ENCODE measurements at places on chromosomes 5 and 9.

- DNase-seq: peak; percentile 11
Measured at GRCh38 chr5:96259151-96259772, 173.8 kb downstream of the PCSK1 start.

- no peak for DNase-seq
Measured at GRCh38 chr5:106940301-106940846, 730.4 kb downstream of the EFNA5 start.

DNA sequence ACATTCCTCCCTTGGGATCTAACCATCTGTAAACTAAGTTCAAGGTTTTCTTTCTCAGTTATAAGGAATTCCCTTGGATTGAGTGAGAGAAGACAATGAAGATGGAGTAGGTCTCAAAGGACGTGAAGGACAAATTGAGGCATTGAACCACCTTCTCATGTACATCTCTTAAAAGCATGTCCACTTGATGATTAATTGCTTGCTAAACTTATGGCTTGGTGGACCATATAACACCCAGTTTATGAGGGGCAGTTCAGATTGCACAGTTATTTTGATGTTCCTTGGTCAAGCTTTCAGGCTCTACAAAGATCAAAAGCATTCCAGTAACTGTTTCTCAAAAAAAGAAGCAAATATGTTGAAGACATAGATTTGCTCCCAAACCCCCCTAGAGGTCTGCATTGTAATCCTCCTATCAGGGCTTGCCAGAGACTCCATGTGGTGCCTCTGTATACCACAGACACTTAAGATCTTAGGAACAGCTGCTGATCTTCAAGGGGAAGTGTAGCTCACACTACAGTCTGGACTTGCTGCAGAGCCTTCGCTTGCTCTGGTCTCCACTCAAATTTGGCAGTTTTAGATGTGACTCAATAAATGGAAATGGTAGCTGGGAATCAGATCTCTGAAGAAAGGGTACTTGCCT, 56.9 kb upstream of the ALDH1A1 start:
- DNase-seq: no peak

- DNase-seq: no peak
Measured at GRCh38 chr5:16049761-16050160, 129.8 kb downstream of the MARCHF11 start.

GRCh38 chr5:36366883-36367282, 65.2 kb upstream of the RANBP3L start:
- DNase-seq: no peak

- no peak for DNase-seq
Measured at GRCh38 chr5:112975721-112976431, 722 bp upstream of the DCP2 start.

- no peak for DNase-seq
Measured at GRCh38 chr5:120380644-120381043, 83.5 kb upstream of the PRR16 start.

DNA sequence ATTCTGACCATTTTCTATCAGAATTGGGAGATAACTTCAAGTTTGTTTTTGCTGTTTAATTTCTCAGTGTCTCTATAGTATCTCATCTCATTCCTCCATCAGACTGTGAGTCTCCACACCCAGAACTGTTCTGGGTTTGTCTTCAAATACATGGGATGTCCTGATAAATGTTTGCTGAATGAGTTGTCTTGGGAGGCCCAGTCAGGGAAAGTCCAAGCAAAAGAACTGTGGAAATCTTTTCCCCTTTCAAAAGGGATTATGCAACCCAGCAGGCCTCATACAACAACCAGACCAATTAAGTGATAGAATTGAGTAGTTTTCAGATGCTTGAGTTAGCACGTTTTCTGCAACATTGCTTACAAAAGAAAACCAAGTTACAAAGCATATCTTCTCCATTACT, 324.4 kb downstream of the BRINP1 start:
- no peak for DNase-seq

- no peak for DNase-seq
Measured at GRCh38 chr5:42812620-42813019, 928 bp upstream of the SELENOP start.

- DNase-seq: no peak
Measured at GRCh38 chr5:82285206-82285605, 7.1 kb upstream of the RPS23 start.

DNA sequence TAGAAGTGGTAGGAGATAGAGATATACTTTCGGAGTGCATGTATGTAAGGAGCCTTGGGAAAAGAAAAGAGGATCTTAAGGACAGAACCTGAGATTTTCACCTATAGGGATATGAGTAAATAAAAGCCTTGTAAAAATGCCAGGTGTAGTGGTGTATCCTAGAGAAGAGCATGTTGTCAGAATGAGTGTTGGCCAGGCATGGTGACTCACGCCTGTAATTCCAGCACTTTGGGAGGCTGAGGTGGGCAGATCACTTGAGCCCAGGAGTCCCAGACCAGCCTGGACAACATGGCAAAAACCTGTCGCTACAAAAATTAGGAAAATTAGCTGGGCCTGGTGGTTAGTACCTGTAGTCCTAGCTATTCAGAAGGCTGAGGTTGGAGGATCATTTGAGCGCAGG, 76.0 kb downstream of the IPO11 start:
- no peak for DNase-seq

- DNase-seq: no peak
Measured at GRCh38 chr5:97131921-97132320, 10.5 kb downstream of the LIX1 start.

DNA sequence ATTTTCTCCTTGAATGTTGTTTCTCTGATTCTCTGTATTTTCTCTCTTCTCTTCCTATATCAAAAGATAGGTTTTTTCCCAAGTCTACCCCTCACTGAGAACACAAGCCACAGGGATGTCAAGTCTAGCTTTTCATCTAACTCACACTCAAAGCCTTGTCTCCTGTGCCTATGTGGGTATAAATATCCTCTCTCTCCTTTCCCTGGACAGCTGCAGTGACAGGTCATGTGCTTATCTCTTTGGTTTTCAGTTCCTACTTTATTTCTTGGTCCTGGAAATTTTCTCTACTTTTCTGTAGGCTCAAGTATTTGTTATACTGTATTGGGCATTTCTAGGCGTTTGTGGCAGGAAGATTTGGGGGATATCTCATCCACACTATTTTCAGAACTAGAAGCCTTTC, 182.4 kb upstream of the MVB12B start:
- DNase-seq: no peak

DNA sequence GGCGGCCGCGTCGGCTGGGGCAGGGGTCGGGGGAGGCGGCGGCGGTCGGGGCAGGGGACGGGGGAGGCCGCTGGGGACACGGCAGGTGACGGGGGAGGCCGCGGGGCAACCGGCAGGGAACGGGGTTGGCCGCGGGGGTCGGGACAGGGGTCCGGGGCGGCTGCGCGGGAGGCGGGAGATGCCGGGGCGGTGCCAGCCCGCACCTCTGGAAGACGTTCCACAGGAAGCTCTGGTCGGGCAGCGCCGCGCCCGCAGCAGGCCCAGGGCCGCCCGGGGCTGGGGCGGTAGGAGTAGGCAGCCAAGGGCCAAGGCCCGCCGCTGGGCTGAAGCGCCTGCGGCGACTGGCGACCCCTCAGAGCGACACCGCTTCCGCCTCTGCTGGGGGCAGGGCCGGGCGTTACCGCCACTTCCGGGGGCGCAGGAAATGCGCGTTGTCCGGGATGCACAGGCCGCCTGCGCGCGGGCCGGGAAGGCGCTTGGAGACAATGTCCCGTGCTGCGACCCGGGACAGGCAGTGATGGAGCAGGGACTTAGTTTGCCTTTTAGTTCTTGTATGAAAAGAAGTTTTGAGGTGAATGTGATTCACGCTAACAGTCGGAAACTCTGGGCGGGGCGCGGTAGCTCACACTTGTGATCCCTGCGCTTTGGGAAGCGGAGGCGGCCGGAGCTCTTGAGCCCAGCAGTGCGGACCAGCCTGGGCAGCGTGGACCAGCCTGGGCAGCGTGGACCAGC, 110.0 kb upstream of the LPCAT1 start:
- DNase-seq: peak; percentile 49

GRCh38 chr9:97905228-97905627, 17.1 kb downstream of the TRMO start:
- DNase-seq: peak; percentile 65

DNA sequence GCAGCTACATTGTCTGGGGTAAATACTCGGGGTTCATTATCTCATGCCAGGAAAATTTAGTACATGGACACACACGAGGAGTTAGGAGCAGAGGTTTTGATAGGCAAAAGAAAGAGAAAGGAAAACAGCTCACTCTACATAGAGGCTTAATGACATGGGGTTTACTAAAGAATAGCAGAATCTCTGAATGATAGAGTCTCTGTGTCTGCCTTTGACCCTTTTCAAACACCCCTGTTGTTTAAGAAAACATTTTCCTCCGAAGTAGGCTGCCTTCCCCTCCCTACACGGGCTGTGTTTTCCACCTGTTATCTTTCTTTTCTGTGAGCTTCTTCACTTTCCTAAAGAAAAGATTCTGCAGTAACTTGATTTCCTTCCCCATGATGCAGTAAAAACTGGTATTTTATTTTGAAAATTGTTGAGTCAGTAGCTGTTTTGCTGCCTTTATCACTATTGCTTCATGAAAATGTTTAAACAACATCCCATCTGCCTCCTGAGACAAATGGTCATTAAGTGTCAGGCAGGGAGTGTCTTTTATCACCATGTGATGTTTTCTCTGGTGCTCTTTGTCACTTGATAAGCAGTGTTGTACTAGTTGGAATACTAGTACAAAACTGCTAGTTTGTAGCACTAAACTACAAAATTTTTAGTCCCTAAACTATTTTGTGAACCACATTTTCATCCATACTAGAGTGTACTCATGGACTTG, 76.6 kb downstream of the PPIC start:
- DNase-seq: no peak

GRCh38 chr9:134570151-134570621, 71.4 kb upstream of the COL5A1 start:
- no peak for DNase-seq

GRCh38 chr5:151707567-151707966, 20.9 kb upstream of the SPARC start:
- DNase-seq: no peak

GRCh38 chr5:44321144-44321725, 68.0 kb downstream of the FGF10 start:
- DNase-seq: no peak

DNA sequence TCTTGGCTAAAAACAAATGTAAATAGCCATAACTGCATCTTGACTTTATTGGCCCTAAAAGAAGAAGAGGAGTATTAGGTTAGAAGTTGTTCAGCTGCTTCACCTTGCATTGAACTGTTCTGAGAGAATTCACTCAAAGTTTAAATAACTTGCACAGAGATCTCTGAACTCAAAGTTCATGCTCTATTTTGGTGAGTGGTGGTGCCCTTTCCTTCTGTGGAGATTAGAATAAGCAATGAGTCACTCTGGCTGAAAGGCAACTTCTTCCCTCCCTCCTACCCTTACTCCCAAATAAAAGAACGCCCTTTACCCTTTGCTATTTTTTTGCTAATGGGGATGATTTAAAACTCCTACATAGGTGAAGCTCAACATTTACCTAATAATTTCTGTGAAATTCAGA, 48.9 kb downstream of the ERMP1 start:
- DNase-seq: no peak

DNA sequence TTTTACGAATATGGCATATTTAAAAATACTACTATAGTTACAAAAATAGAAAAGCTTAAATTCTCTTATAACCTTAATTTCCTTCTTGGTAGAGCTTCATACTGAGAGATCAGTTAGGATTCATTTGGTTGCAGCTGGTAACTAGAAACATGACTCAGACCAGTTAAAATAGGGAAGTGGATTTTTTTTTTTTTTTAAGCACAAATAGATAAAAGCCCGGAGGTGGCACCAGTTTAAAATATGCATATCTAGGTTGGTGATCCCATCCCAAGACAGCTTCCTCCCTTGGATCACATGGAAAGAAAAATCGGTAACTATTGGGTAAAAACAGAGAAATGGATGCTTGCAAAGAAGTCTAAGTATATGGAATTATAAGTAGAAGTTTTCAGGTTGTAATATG, 1634.3 kb downstream of the MAT2B start:
- peak; percentile 63 for DNase-seq

- no peak for DNase-seq
Measured at GRCh38 chr5:59838067-59838466, 55.5 kb downstream of the PDE4D start.

GRCh38 chr5:150295172-150295634, 5.6 kb upstream of the CAMK2A start:
- DNase-seq: no peak

DNA sequence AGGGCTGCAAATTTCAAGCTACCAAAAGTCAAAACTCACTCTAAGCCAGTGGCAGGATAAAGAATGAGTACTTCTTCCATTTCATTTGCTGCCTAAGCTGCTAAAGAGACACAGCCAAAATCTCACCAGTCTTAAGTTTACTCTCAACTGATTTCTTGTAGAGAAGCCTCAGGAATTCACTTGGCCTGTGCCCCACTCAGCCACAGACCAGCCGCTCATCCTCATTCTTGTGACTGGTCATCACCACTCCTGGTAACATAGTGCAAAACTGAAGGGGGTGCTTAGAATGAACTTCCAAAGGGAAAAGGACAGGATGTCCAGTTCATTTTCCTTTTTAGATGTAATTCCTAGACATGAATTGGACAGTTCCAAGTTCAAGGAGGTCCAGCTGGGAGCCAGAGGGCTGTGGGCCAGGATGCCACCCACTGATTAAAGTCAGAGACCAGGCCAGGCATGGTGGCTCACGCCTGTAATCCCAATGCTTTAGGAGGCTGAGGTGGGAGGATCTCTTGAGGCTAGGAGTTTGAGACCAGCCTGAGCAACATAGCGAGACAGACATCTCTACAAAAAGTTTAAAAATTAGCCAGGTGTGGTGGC, 72.7 kb upstream of the RANBP3L start:
- no peak for DNase-seq

DNA sequence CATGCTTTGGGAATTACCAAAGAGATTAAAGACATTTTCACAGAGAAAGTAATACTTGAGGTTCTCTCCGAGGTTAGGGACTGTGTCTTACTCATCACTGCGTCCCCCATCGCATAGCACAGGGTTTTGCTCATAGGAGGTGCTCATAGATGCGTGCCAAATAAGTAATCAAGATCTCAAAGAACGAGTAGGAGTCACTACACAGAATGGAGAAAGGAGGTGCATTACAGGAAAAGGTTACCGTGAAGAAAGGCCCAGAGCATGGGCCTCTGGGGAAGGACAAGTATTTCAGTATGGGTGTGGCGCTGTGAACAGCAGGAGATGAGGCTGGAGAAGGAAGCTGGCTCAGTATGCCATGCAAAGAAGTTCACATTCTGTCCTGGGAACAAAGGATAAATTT, 182.4 kb downstream of the ACTL7B start:
- DNase-seq: no peak

DNA sequence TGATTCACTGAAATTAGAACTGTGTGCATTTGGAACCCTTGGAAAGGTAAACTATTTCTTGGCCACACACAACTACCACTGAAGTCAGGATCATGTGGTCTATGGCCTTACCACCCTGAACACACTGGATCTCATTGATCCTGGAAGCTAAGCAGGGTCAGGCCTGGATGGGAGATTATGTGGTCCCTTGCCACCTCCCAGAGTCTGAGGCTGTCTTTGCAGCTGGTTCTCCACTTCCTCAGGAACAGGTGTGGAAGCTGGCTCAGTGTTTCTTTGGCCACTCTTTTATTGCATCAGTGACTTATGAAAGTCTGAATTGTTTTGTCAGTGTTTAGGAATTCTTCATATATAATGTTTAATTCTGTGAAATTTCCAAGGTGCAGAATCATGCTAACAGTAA, 89.2 kb downstream of the TEK start:
- DNase-seq: no peak

Measured in HL-60 (cell line).